ENCODE measurements at places on chromosomes 2 and 18.

GRCh38 chr2:224894356-224894755 is 147.9 kb downstream of the DOCK10 start:
- no peak for DNase-seq

GRCh38 chr2:64203131-64203857 is 59.1 kb upstream of the PELI1 start:
- no peak for DNase-seq

DNA sequence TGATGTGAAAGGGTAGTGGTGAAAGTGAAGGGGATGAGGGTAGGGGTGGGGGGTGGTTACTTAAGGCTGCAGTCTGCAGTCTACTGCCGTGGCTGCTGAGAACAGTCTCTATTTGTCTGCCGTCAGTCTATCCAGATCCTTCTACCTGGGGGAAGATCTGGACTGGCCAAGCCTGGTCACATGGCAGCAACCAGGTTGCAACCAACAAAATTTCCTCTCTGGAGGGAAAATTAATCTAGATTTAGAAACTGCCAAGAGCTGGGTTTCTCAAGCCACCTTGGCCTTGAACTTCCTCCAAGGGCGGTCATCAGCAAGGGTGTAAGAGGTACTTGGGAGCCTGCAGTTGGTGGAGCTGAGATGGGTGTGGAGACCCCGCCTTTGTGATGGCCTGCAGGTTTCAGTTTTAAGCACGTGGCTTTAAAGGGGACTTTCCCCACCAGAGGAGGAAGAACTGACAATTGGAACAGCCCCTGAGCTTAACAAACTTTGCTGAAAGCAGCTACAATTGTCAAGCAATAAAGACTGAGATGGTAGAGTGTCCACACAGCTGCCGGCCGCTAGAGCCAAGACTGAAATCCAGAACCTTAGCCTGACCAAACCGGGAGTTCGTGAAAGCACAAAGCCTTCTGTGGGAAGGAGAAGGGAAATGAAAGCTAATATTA is 31.4 kb upstream of the KCMF1 start:
- peak; percentile 66 for DNase-seq

DNA sequence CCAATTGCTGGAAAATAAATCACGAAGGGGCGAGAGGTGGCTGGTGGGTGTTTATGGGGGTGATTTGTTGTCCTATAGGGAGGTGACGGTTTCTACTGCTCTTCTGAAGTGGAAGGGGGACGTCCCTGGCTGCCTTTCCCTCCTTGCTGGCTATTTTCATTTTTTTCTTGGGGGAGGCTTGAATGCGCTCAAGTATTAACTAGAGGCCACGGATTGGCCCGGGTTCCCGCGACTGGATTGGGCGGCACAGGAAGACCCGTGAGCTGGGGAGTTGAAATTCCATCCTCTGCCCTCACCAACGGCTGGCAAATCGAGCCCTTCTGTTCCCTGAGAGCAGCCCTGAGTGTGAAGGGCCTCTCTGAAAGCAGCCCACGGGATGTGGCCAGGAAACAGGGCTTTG is 176.5 kb upstream of the SPRED2 start:
- DNase-seq: no peak

- DNase-seq: no peak
These were observed 105.5 kb downstream of the GRB14 start for GRCh38 chr2:164515734-164516133.

DNA sequence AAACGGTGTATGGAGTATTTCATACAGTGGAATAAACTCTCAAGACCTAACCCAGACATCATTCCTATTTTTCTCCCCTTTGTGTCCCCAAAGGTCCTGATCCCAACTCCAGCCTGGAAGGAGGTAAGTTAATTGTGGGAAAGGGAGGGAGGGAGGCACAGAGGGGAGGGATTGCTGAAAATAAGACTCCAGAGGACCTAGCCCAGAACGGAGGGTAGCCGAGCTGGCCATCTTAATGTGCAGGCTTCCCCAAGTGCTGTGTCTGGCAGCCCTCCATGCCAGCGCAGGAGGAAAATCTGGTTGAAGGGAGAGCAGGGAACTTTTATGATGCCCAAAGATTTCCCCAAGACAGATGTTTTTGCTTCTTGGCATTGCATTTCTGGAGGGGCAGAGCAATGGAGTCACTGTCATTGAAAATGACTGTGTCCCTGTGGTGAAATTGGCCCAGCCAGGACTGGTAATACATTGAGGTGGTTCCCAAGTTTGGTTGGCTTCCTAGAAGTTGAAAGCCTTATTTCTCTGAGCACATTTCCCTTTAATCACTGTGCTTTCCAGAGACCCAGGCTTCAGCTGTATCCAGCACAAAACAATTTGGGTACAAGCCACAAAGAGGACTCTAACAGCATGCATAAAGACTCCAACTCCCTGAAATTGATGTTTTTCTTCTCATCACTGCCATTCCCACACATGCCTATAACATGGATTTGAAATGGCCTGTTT is 202.7 kb downstream of the AGPS start:
- no peak for DNase-seq

DNA sequence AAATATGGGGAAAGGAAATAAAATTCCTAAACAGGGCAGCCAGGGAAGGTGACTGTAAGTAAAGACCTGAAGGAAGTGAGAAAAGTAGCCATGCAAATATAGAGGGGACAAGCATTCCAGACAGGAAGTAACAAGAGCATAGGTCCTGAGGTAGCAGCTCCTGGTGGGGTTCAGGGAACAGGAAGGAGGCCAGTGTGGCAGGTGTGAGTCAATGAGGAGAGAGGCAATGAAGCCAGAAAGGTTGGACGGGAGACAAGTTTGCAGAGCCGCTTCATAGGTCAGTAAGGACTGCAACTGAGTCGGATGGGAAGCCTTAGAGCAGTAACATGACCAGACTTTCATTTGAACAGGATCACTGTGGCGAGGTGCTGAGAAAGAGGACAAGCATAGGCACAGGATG is 150.9 kb downstream of the METTL4 start:
- no peak for DNase-seq

GRCh38 chr2:124131276-124131675 is 106.2 kb downstream of the CNTNAP5 start:
- DNase-seq: no peak

DNA sequence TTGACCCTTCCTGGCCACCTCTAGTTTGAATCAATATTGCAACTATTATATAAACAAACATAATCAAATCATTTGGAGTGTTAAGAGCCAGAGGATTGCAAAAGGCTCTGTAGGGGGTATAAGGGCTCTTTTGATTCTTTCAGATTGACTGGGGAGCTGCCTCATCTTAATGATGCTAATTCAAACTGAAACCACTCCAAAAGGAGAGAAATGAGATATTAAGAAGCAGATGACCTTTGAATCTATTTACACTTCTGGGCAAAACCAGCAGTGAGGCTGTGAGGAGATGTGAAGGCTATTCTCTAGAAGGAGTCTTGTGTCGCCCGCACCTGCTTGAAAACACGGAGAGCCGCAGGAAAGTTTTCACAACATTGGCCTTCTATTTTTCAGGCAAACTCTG is 311.2 kb upstream of the CRIM1 start:
- no peak for DNase-seq

DNA sequence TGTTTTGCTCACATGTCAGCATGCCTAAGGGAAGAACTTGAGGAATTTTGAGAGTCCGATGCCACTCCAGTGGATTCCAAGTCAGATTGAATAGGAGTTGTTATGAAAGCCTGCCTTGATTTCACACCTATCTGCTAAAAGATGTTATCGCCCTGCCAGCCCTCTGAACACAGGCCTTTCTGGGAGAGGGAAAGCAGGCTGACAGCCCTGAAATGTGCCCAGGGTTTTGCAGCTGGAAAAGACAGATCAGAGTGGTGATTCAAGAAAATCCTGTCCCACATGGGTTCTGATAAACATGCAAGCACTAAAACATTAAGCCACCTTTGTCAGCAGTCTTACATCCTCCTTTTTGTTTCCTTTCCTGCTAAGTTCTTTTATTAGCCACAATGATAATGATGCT is 1752.9 kb upstream of the CELF4 start:
- DNase-seq: no peak

- no peak for DNase-seq
These were observed 116.6 kb downstream of the RPIA start for GRCh38 chr2:88808083-88808482.

All from effector memory CD8-positive, alpha-beta T cell (primary cell).